Activated CD4-positive, CD25-positive, alpha-beta regulatory T cell treated with anti-CD3 and anti-CD28 coated beads, Interleukin-2, amount 50 U/mL, for 16 hours (primary cell): ENCODE measurements at places on chromosomes 1 and 21.

DNA sequence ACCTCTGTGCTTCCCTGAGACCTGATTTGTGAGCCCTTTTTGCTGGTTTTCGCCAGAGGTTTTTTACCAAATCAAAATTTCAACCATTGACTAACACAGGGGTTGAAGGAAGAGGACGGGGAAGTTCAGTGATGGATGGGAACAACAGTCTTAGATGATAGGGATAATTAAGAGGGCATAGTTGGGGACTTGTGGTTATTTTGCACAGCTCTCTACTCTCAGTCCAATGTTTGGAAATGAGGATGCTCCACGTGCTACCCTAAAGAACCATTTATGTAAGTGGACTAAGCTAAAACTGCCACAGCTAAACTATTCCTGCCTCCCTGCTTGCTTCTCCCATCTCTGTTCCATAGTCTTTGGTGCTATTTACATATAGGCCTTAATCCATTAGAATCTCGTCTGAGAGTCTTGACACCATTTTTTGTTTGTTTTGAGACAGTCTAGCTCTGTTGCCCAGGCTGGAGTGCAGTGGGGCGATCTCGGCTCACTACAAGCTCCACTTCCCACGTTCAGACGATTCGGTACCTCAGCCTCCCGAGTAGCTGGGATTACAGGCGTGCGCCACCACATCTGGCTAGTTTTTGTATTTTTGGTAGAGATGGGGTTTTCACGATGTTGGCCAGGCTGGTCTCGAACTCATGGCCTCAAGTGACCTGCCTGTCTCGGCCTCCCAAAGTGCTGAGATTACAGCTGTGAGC lies 684 bp upstream of the MCL1 start:
- no peak for DNase-seq

GRCh38 chr1:177287270-177287669 lies 116.5 kb downstream of the BRINP2 start:
- DNase-seq, result no peak

- DNase-seq, result no peak
These were observed 77.0 kb upstream of the LRRC8D start for GRCh38 chr1:89743788-89744187.

DNA sequence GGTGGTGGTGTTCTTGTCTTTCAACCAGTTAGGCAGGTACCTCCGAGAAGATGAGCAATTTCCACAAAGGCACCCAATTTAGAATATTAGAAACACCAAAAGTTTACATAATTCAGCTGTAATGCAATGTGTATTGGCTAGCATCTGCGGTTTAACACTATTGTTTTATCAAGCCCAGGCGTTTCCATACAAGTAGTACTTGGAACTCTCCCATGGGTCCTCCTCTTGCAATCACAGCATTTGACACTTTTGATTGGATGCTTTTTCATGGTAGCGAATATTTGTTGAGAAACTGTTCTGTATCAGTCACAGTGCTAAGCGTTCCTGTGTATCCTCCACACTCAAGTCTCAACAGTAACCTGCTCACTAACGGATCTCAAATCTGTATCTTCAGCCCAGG lies 20.1 kb upstream of the MAP1LC3C start:
- no peak for DNase-seq

DNA sequence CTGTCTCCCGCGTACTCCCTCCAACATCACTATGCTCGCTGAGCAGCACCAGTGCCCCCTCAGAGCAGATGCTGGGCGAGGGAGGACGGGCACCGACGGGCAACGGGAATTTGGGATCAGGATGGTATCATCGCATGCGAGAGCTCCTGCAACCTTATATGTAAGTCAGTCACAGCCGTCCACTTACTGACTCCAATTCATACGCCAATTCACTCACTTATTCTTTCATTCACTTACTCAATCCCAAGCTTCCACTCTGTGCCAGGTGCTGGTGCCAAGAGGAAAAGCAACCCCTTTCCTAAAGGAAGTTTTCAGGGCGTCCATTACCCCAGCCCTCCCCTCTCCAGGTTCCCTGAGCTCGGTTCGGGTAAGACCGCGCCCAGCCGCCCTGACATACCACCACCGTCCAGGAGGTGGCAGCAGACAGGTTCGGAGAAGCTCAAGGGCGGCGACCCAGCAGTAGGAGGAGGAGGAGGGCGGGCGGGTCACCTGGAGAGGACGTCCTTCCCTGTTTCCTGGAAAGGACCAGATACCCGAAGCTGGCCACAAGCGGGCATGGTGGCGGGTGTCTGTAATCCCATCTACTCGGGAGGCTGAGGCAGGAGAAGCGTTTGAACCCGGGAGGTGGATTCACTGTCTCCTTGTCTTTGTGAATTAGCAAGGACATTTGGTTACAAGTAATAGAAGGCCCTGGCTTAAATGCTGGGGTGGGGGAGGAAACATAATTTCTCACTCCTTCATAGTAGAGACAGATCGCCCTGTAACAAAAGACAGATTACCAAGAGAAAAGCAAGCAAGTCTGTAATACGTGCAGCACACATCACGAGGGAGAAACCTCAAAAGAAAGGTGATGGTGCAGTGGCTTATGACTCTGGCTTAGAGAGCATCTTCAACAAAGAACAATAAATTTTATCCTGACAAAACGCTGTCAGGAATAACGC lies 7.6 kb upstream of the IL22RA1 start:
- peak; percentile 72 for DNase-seq

DNA sequence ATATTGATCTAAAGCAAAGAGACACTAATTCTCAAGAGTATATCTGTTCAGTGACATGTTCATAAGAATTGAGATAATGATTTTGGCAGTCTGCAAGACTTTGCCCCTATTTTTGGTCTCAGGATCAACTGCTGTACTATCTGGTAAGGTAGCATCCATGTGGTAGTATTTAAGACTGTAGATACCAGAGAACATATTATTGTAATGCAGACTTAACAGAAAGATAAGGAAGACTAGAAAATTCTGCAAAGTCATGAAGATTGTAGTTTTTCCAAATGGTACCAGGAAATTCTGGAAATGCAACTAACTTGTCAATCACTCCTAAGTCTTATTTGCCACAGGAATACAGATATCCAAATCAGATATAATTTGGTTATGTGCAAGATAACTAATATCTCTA lies 35.1 kb downstream of the RNF2 start:
- no peak for DNase-seq

DNA sequence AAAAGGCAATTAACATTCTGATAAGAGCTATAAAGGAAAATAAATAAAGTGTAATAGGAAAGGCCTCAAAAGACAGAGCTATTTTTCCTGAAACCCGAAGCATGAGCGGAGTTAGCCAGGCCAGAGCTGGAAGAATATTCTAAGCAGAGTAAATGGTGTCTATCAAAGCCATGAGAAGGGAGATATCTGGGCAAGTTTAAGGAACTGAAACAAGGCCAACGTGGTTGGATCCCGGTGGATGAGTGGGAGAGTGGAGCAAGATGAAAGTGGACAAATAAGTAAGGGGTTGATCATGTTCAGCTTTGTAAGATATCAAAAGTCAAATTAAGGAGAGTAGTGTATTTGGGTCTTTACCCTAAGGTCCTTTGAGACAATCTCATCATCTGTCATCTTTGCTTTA lies 234.0 kb downstream of the TM2D1 start:
- DNase-seq, result no peak

- no peak for DNase-seq
These were observed 103.3 kb upstream of the KCNK2 start for GRCh38 chr1:214979191-214979590.

GRCh38 chr1:231420299-231420958 lies 1.7 kb downstream of the EGLN1 start:
- DNase-seq, result no peak

- no peak for DNase-seq
These were observed 33.0 kb downstream of the MAST2 start for GRCh38 chr1:45836451-45836850.

- no peak for DNase-seq
These were observed 170.7 kb downstream of the ST6GALNAC5 start for GRCh38 chr1:77038000-77038399.

GRCh38 chr1:26287033-26287711 lies 7.3 kb downstream of the SH3BGRL3 start:
- DNase-seq, result no peak

DNA sequence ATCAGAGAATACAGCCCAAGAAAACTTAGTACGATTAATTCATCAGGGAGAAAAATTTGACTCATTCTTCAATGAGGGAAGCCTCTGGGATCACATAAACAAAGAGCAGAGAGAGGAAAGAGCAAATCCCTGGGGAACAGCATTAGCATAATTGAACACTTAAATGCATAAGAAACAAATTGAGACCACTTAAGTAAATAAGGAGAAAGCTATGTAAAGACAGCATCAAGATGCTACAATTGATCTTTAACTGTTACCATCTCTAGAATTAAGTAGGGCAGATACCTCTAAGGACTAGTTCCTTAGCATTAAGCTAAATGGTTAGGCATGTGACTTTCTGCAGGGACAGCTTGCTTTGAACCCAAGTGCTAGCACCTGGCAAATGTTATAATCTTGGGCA lies 265.1 kb upstream of the NEGR1 start:
- no peak for DNase-seq

GRCh38 chr1:87106144-87106543 lies 191.7 kb downstream of the HS2ST1 start:
- DNase-seq, result no peak

- no peak for DNase-seq
These were observed 12.8 kb upstream of the FUBP1 start for GRCh38 chr1:77991638-77992037.

- no peak for DNase-seq
These were observed 49.9 kb upstream of the GRIK1 start for GRCh38 chr21:29989634-29990234.

GRCh38 chr1:239831577-239832355 lies 259.9 kb upstream of the FMN2 start:
- no peak for DNase-seq

DNA sequence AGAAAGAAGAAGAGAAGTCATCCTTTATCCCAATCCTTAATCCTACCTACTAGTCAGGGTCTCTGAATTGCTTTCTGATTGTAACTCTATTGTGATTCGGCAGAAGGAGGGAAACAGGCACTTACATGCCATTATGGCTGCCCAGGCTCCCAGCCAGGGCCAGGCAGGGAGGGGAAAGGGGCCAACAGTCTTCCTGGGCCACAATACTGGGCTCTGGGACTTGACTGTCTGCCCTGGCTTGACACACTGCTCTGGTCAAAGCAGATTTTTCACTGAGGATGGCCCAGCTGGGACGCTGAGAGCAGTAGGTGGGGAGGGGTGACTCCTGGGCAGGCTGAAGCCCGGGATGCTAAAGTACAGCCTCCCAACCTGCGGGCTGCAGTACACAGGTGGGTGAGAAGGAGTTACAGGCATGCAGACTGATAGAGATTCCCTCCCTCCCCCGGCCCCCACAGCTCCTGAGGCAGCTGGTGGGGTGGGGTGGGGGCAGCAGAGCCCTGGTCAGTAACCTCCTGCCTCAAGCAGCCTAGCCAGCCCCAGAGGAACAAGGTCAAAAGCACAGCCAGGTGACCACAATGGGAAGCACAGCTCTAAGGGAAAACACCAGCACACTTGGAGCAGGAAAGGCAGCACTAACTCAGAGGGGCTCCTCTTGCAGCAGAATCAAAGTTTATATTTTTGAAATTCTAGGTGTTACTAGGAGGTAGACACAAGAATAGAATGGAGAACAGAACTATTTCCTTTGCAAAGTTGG lies 25.3 kb downstream of the KCND3 start:
- no peak for DNase-seq

DNA sequence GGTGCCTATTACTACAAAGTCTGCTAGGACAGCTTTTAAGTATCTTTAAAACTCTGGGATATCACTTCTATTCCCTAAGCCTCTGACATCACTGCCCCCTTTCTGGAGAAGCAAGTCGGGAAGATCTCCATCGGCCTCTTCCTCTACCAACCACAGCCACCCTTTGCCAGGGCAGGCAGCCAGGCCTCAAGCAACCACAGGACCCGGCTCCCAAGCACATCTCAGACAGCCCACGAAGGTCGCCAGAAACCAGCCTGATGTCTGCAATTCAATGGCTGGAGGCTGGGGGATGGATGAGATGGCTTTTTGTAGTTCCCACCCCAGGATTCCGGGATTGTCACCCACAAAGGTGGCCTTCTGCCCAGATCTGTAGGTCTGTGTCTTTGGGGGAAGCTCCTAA lies 70.7 kb downstream of the LGR6 start:
- no peak for DNase-seq

DNA sequence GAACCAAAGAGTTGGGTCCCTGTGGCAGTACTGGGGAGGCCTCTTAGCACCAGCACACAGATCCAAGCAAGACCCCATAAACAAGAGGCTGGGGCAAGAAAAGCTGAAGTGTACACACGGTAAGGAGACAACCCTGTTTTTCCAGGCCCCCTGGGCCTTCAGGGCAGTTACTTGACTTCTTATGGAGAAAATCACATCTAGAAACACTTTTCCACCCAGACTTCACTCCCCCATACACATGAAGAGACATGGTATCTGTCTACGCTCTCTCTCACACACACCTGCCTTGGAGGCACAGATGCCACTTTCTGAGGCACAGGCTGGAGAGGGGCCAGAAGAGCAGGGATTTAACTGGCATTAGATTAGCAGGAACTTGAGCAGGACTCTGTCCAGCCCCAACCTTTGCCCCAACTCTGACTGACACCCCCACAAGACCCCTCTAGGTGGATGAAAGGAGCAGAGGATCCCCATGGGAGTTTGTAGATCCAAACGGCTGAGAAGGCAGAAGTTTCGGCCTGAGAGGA lies 2.2 kb downstream of the CERS2 start:
- DNase-seq, result no peak

DNA sequence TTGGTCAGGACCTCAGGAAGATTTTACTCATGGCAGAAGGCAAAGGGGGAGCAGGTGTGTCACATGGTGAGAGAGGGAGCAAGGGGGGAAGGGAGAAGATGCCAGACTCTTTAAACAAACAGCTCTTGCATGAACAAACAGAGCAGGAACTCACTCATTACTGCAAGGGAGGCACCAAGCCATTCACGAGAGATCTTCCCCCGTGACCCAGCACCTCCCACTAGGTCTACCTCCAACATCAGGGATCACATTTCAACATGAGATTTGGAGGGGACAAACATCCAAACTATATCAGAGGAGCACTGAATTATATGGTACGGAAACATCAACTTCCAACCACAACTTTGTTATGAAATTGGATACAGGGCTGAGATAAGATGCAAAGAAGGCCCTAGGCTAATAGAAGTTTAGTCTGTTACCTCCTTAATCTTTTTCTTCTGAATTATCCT lies 164.9 kb downstream of the ST6GALNAC3 start:
- no peak for DNase-seq

DNA sequence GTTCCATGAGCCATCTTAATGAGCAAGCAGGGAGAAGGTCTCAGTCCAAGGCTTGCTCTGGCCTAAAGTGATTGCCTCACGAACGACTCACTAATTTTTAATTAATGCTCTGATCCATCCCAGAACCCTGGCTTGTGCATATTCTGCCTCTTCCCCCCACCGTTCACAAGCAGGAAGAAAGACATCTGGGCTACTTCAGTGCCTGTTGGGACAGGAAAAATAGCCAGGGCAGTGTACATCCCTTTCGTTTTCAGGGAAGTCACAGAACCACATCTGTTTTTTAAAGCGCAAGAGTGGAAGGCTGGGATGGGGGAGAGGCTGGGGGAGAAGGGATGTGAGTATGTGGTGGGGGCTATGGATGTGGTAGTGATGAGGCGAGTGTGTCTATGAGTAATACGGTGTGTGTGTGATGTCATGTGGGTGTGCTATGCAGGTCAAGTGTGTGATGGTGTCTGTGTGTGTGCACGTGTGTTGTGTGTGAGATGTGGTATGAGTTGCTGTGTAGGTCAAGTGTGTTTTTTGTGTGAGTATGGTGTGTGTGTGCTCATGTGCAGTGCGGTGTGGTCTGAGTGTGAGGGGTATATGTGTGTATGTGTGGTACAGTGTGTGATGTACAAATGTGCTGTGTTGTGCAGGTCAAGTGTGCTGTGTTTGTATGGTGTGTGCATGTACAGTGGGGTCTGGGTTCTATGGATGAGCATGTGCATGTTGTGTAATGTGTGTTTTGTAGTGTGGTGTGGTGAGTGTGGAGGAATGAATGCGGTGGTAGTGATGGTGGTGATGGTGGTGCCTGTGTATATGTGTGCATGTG lies 64.9 kb upstream of the SYT6 start:
- DNase-seq, result no peak
